AG04450 (cell line): ENCODE measurements at places on chromosomes 2 and 18.

DNA sequence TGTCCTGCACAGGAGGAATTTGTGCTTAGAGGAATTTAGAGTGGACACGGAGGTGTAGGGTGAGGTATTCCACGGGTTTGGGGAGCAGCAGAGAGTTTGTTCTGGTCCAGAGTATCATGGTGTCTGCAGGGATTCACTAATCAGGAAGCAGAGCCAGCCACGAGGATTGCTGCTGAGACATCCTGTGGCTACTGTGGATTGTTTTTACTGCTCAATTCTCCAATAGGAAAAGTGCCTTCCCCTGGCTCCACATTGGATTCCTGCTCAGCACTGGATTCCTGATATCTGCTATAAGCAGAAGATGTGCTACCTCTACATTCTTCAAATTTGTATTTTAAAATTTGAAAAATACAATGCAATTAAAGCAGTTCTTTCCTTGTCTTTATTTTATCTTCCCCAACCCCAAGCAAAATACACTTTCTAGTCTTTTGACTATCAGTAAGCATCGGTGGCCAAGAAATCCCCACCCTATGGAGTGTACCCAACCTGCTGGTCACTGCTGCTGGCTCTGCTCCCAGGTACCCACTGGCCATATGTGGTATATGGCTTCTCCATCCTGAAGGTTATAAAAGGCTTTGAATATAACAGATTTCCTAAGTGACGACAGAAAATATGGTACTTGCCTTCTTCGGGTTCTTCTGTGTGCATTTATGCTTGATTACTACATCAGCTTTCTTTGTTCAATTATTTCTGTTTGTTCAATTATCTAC, 1403.0 kb upstream of the NXPH2 start:
- DNase-seq: no peak

GRCh38 chr2:177721818-177722567, 329.4 kb downstream of the AGPS start:
- DNase-seq: no peak

- no peak for DNase-seq
Measured at GRCh38 chr2:178499640-178500039, 19.4 kb downstream of the PLEKHA3 start.

DNA sequence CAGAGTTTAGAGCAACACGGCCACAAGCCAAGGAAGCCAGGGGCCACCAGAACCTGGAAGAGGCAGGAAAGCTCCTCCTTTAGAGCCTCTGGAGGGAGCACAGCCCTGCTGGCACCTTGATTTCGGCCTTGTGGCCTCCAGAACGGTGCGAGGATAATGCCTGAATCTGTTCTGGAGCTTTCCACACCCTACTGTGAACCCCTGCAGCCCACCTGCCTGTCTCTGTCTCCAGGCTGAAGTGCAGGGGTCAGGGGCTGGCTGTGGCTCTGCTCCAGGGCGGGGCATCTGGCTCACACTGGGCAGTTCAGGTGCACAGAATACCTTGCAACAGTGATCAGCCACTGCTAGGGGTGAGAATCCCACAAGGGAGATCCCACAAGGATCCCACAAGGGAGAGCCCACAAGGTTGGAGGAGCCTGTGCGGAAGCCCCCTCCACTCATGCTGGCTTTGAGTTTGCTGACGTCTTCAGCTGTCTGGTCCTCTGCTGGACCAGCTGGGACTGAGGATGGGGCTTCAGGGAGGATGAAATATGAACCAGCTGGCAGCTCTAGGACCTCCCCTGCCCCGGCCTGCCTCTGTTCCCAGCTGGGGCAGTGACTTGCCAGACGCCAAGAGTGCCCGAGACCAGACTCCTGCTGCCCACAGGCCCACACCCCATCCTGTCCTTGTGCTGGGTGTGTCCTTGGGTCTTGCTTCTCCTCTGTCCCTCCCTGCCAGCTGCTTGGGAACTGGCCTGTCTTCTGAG, 56.4 kb upstream of the OTOS start:
- DNase-seq: no peak
